Stimulated activated CD8-positive, alpha-beta memory T cell treated with anti-CD3 and anti-CD28 coated beads, Interleukin-2, amount 100 ng/mL, for 1 hour (primary cell): ENCODE measurements at places on chromosomes 2 and 18.

DNA sequence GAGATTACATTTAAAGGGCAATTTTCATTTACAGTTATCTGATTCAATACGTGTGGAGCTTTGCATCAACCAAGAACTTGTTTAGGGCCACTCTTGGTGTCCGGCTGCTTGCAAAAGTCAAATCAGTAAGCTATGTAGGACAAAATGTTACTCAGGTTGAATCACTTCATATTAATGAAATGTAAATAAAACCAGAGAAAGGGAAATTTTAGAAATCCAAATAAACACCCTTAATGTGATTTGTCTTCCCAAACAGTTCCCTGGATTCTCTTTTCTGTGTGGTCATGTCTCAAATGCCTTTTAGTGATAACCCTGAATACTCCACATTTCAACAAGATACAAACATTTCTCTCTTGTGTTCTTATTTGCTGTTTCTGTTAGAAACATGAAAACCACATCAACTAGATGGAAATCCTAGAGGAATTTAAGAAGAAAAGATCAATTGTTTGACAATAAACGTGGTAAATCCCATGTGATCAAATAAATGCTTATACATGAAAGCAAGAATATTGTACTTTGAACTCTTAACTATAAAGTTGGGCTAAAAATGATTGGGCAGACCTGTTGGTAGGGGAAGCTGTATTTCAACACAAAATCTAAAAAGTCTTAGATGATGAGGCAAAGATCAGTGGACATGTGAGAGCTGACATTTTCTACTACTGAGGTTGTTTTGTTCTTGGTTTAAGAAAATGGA, 101.3 kb downstream of the CDC42EP3 start:
- DNase-seq = no peak

DNA sequence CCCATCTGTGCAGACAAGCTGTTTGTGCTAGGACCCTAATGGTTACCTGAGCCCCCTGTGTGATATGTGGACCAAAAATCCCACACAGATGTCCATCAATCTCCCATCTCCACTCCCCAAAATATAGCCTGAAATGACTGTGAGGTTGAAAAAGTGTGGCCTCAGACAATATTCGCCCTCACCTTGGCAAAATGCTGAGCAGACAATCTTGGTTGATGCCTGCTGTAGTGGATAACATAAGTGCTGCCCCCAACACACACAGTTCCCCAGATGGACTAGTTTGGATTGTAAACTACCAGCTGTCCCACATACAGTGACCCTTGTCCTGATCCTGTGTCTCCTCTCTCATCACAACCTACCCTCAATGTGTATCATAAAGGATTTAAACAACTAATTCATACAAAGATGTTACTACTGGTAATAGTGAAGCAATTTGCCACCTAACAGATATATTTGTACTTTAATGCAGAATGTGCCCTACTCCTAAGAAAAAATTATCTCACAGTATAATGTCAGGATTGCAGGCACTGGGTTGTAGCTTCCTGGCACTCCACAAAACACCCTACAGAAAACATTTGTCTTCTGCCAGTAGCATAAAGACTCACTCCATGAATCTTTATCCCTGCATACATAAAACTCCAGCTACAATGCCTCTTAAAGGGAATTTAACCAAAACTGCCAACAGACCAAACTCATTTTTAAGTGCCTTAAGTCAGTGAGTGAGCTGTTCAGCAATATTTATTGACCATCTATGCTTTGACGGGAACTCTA, 161.6 kb downstream of the FBXO15 start:
- no peak for DNase-seq

- DNase-seq = no peak
These were observed 787.2 kb downstream of the METTL4 start for GRCh38 chr18:1784113-1784512.

DNA sequence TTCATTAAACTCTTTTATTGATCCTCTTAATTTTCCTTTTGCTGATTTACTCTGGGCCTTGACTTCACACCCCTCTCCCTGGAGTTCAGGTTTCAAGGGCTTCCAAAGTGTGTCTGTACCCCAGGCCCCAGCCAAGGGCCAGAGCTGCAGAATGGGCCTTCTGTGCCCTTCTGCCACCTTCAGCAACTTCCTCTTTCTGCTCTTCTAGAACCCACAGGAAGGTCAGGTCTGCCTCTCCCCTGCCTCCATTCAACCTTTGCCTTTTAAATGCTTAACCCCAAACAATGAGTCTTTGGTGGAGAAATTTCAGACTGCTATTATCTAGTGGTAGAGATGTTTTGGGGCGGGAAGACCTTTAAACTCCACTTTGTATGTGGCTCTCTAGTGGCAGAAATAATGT, 63.1 kb downstream of the TSN start:
- DNase-seq = no peak

DNA sequence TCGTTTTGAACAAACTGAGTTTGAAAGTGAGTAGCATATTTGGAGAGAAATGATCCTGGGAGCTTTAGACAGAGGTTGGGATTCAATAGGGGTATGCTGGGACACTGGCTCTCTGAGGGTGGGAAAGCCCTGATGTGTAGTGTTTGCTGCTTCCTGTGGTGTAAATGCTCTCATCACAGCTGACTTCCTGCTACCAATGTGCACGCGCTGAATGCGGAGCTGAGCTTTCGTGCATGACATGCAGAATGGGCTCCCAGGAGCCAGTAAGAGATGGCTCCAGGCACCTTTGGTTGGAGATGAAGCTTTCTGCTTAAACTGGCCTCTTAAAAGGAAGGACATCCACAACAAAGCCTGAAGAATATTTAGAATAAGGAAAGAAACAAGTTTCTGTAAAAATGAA, 224.1 kb upstream of the CCDC150 start:
- no peak for DNase-seq

DNA sequence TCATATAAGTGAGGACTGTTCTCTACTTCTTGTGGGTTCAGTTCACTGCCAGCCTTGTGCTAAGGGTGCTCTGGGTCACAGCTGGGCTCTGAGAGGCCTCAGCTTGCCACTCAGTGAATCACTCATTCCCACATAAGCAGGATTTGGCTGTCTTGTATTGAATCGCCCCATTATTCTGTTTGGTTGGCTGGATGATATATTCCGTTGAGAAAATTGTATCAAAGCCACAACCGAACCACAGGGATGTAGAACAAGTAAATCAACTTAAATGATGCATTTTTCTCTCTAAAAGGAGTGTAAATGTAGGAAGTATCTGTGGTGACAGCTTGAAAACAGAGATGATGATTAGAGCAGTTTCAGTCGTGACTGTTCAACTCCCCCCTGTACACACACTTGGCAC, 39.6 kb downstream of the TTC39C start:
- no peak for DNase-seq
